ENCODE measurements at places on chromosomes 5 and 9.

GRCh38 chr5:98936948-98937715 lies 8.3 kb upstream of the CHD1 start:
- DNase-seq: no peak

DNA sequence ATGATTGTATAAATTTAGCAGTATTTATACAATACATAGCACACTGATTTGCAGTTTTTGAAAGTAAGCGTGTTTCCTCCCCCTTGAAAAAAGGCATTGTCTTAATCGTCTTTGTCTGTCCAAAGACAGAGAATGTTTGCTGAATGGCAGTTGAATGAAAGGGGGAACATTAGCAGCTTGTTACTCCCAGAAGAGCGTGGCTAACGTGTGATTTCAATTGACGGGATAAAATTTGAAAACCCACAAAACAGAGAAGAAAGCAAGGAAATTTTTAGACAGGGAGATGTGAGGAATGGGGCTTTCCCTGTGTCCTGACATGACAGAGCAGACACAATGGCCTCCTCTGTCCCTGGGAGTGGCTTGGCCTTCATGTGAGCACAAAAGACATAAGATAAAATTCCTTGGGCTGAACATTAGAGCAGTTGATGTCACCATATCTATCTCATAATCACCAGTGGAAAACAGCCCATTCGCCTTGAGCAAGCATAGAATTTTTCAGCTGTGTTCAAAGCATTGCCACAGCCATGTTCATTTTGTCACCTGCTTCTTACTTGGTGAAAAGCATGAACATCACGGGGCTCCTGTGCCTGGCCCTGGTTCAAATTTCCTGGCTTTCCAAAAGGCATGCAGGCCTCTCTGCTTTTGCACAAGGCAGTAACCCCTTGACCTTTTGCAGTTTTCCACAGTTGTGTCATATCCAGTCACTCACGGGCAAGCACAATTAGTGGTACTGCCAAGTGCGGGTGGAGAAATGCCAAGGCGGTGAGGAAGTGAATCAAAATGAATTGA lies 126.9 kb downstream of the TLE1 start:
- no peak for DNase-seq

- no peak for DNase-seq
These were observed 83.9 kb downstream of the LIFR start for GRCh38 chr5:38472541-38472940.

- no peak for DNase-seq
These were observed 16.6 kb upstream of the GRHPR start for GRCh38 chr9:37405764-37406380.

GRCh38 chr9:107749787-107750444 lies 260.3 kb upstream of the KLF4 start:
- DNase-seq: no peak

All from activated T-cell treated with anti-CD3 and anti-CD28 coated beads for 48 hours (primary cell).